Activated CD4-positive, alpha-beta T cell treated with anti-CD3 and anti-CD28 coated beads, Interleukin-2, amount 10 ng/mL, durations not matched to agents 24 days and 14 days (primary cell): ENCODE measurements at places on chromosomes 5 and 9. TPM values are rescaled to one million over a fixed set of nuclear protein-coding genes. Genes with fewer than 3 reads are reported as not detected.

Gene FIBCD1
- total RNA-seq, result not detected in 2 replicates

Gene DOLK
- total RNA-seq, result 15.2 and 15.9 TPM in 2 replicates

GRCh38 chr5:154472871-154473580 is 5.0 kb downstream of the HAND1 start:
- H3K36me3 ChIP-seq, result peaks cover 8% of the 10 kb centered on the region
- H3K4me3 ChIP-seq, result peak overlapping the region; percentile 35
- peak overlapping the region; percentile 75 for H3K27ac ChIP-seq
- peaks cover 20% of the 10 kb centered on the region for H3K4me1 ChIP-seq

Gene QSOX2
- 26.4 and 28.0 TPM in 2 replicates for total RNA-seq

Gene LCN9
- not detected in 2 replicates for total RNA-seq

- no peak overlapping the region for H3K4me3 ChIP-seq
- H3K27me3 ChIP-seq, result peaks cover 85% of the 10 kb centered on the region
- peaks cover 3% of the 10 kb centered on the region for H3K4me1 ChIP-seq
- peaks cover 3% of the 10 kb centered on the region for H3K36me3 ChIP-seq
These were observed 12.0 kb upstream of the NKX2-5 start for GRCh38 chr5:173247041-173247440.
